ENCODE measurements at places on chromosomes 16 and 17.

DNA sequence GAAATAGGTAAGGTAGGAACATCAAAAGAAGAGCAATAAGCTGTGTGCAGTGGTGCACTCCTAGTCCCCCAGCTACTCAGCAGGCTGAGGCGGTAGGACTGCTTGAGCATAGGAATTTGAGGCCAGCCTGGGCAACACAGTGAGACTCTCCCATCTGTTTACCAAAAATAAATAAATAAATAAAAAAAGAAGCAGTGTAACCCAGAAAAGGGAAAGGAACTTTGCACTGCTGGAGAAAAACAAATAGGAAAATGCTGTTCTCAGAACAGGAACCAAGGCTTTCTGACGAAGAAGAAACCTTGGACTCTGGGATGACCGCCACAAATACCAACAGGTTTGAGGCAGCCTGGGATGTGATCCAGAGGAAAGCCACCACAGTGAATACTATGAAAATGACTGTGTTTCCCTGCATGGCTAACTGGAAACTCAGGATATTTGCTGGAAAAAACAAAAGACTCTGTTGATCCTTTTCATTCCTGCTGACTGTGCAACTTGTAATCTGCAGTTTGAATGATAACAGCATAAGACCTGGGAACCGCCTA lies 41.2 kb downstream of the TTC19 start:
- DNase-seq = no peak

DNA sequence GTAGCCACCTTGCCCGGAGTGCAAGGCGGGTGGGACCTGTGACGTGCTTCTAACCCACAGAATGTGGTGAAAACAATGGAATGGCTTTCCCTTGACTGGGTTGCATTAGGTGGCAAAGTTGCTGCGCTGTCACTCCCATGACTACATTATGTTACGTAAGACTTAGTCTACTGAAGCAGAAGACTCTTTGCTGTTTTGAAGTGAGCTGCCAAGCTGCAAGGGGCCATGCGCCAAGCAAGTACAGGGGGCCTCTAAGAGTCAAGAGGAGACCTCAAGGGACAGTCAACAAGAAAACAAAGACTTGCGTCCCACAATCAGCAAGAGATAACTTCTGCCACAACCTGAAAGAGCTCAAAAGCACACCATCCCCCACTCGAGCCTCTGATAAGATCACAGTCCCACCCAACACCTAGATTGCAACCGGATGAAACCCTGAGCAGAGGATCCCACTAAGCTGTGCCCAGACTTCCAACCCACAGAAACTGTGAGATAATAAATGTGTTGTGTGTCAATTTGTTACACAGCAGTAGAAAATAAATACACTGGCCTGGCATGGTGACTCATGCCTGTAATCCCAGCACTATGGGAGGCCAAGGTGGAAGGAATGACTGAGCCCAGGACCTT lies 16.5 kb downstream of the ANKRD11 start:
- DNase-seq = no peak

DNA sequence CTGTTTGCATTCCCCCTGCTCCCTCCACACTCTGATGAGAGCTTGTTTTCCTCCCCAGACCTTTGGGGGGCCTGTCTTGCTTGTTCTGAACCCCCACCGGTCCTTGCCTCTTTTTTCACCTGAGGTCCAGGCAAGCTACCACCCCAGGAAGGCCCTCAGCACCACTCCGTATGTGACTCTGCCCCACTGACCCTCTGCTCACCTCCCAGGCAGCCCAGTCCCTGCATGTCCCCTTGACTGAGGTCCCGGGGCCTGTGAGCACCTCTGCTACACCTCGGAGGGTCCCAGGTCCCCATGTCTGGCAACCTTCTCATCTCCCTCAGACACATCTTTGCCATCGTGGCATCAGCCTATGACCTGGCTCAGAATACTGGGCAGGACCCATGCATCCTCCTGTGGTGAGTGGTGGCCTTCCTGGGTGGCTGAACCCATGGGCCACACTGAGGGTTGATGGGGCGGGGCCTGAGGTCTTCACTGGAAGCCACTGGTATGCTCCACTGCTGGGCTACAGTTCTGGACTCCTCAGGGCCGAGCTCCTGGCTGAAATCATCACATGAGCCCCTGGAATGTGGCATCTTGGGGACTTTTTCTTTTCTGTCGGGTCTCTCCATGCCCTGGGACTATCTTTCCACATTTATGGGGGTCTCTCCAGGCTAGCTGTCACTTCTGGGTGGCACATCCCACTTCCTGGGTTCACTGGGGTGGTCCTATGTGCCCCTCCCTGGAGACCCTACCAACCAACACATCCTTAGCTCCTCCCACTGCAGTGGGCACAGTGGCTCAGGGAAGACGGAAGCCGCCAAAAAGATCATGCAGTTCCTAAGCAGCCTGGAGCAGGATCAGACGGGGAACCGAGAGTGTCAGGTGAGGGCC lies 3.5 kb downstream of the MYO15B start:
- DNase-seq = no peak

- no peak for DNase-seq
These were observed 35.7 kb upstream of the CCL2 start for GRCh38 chr17:34219405-34219804.

GRCh38 chr16:67000384-67001351 lies 12.3 kb downstream of the CES4A start:
- DNase-seq = peak; percentile 64

GRCh38 chr17:57357830-57358430 lies 101.6 kb downstream of the MSI2 start:
- DNase-seq = no peak

GRCh38 chr16:85033171-85033570 lies 5.6 kb downstream of the KIAA0513 start:
- DNase-seq = no peak

DNA sequence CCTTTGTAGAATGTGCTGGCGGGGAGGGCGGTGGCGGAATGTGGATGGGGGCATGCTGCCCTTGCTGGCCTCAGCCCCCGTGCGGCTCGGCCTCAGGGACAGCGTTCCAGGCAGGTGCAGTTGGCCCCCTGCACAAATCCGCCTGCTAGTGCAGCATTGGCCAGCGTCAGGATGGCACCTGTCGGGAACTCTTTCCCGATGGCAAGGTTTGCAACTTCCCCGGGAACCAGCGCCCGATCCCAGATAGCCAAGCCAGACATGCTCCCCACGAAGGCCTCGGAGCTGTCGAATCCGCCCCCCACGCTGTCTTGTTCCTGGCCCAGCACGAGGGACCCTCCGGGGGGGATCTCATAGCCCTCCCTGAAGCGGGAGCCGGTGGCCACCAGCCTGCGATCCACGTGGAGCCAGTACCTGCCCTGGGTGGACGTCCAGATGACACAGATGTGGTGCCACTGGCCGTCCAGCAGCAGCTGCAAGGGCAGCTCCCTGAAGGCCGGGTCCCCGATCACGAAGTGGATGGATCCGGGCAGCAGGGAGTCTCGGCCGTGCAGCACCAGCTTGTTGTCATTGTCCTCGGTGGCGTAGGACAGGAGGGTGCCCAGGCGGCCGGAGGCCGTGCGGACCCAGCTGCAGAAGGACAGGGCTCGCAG lies 2.8 kb downstream of the PTX4 start:
- DNase-seq = no peak
